Cortex of kidney (tissue), 1 donor: ENCODE measurements at places on chromosomes 4 and X.

DNA sequence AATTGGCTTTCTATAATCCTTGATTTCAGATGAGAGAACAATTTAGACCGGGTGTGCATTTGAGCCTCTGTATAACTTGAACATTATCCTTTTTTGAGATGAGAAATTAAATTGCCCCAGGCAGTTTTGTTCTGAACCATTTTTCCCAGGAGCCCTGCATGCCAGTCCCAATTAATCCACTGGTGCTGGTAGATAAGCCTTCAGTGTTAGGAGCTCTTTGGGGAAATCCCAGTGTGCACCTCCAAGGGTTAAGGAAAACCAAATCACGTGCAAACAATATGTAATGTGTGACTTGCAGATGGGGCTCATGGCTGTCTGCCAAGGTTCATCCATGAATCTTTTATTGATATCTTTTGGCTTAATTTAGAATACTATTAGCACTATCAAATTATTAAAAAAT is 43.2 kb downstream of the KIT start:
- DNase-seq = no peak

- DNase-seq = no peak
Measured at GRCh38 chr4:181443021-181443420, 800.2 kb upstream of the TENM3 start.

DNA sequence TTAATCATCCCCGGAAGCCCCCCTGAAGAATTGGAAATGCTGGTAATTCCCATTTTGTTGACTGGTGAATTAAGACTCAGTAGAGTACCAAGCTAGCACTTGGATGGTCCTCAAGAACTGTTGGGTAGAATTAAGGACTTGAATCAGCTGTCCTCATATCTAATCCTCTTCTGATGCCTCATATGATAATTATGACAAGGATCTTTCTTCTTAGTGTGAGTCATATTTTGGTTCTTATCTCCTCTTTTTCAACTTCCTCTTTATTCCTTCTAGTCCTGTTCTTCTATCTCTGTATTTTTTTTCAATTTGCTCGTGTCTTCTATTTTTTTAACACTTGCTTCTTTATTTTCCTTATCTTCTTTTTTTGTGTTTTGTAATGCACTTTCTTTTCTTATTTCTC is 206.3 kb upstream of the ANXA3 start:
- DNase-seq = no peak

DNA sequence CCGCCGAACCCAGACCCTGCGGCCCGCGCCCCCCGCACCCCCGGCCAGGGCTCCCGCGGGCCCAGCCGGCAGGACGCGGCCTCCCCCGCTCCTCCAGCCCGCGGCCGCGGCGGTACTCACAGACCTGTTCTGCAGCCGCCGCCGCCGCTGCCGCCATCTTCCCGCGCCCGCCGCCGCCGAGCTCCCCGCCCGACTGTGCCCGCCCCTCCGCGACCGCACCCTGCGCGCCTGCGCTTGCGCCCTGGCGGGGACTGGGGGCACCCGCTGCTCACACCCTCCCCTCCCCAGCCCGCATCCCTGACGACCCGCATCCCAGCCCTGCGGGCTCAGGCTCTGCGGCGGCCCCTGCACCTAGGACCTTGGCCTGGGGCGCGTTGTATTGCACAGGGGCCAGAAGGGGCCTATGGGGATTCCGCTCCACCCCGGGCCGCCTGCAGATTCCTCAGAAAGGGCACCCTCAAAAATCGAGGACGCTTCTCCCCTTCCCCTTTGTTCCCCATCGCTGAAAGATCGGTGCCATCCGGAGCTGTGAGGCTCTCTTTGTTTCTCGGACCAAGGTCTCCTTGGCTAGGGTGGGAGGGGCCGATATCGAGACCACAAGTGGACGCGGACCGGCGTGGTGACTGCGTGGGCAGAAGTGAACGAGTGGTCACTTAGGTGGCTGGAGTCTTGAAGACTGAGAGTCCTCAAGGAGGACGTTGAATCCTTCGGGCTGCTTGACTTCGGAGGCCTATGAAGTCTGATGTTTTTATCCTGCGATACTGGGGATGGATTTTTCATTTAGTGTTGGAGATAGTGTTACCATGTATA is at the start of gene SGCB:
SGCB (minus strand) TSS at position 197 of the 810 bp plus-strand sequence; CDS start at position 157, 40 bp downstream.
- no peak for DNase-seq

GRCh38 chr4:28350485-28350884 is 1489.8 kb downstream of the STIM2 start:
- no peak for DNase-seq

- no peak for DNase-seq
Measured at GRCh38 chrX:49165901-49166881, 3.6 kb downstream of the MAGIX start.

- DNase-seq = no peak
Measured at GRCh38 chr4:77899607-77900006, 37.0 kb downstream of the MRPL1 start.

DNA sequence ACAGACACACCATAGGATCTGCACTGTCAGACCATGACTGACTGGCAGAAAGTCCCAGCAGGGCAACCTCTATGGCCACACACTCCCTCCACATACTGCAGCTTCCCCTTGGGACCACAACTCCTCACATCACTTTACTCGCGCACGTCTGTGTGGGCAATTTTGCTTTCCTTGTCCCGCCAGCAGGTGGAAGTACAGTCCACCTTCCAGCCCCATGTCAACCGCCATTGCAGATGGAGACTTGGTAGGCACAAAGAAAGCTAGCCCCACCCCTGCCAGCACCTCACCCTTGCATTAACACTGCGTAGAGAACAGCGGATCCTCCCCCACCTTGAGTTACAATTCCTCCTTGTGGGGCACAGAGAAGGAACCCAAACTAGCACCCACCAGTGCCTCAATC is 74.4 kb upstream of the NAP1L2 start:
- DNase-seq = no peak
